ENCODE measurements at places on chromosomes 11 and 22.

GRCh38 chr22:35418088-35418487 is 18.1 kb downstream of the MCM5 start:
- no peak overlapping the region for H3K27ac ChIP-seq
- H3K27me3 ChIP-seq = no peaks in the 10 kb centered on the region
- H3K4me1 ChIP-seq = no peaks in the 10 kb centered on the region
- H3K36me3 ChIP-seq = no peaks in the 10 kb centered on the region
- ATAC-seq = no peak
- no peak overlapping the region for H3K4me3 ChIP-seq

DNA sequence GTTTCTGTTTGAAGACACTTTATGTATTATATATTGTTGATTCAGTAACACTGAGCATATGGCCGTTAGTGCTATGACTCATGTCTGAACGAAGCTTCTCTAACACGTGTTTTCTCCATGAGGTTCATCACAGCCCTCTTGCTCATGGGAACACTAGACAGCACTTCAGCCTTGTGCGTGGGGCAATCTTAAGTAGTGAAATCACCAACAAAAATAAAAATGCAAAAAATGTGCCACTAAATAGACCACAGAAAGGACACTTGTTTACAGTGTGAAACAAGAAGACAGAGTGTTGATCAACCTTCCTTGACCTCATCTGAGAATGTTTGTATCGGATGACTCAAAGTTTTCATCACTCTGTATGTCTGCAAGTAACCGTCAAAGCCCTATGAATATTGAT is 94.5 kb downstream of the FDX1 start:
- no peak overlapping the region for H3K4me3 ChIP-seq
- H3K36me3 ChIP-seq = no peaks in the 10 kb centered on the region
- H3K27me3 ChIP-seq = no peaks in the 10 kb centered on the region

GRCh38 chr11:111419641-111420327 is 40.7 kb upstream of the POU2AF1 start:
- ATAC-seq = no peak
- no peaks in the 10 kb centered on the region for H3K27me3 ChIP-seq
- H3K4me3 ChIP-seq = no peak overlapping the region
- no peak overlapping the region for H3K27ac ChIP-seq
- peaks cover 7% of the 10 kb centered on the region for H3K4me1 ChIP-seq

- no peak overlapping the region for H3K4me3 ChIP-seq
- H3K27ac ChIP-seq = no peak overlapping the region
- H3K27me3 ChIP-seq = no peaks in the 10 kb centered on the region
Observed at GRCh38 chr11:68107689-68108088, 13.5 kb downstream of the CHKA start.

- no peak for ATAC-seq
- no peaks in the 10 kb centered on the region for H3K4me1 ChIP-seq
- H3K4me3 ChIP-seq = no peak overlapping the region
Observed at GRCh38 chr11:111749646-111750045, 16.5 kb downstream of the PPP2R1B start.

GRCh38 chr11:102722821-102723220 is 1.9 kb downstream of the MMP8 start:
- H3K27ac ChIP-seq = no peak overlapping the region
- no peaks in the 10 kb centered on the region for H3K4me1 ChIP-seq
- no peaks in the 10 kb centered on the region for H3K27me3 ChIP-seq
- H3K4me3 ChIP-seq = no peak overlapping the region

- no peaks in the 10 kb centered on the region for H3K4me1 ChIP-seq
- no peak overlapping the region for H3K4me3 ChIP-seq
- ATAC-seq = no peak
- no peaks in the 10 kb centered on the region for H3K36me3 ChIP-seq
Observed at GRCh38 chr22:32692371-32692770, 109.1 kb upstream of the TIMP3 start.

DNA sequence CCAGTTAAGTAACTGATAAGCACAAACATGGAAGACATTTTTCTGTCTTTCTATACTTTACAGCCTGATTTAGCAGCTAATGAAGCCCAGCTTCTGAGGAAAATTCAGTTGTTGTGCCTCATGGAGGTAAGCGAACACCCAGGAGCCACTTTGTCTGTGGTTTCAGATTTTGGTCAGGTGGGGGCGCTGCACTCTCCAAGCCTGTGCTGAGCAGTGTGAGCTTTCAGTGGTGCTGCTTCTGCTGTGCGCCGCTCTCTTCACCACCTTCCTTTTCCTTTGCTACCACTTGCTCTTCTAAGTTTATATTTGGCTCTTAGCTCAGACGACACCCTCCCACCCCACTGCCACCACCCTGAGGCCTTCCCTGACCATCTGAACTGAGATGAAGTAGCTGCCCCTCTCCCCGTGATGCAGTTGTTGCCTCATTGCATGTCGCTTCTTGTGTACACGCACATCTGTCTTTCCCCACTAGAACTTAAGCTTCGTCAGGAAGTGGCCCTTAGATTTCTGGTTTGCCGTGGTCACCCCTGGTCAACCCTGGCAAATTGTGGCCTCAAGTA is 14.0 kb downstream of the PSMD13 start:
- peaks cover 82% of the 10 kb centered on the region for H3K36me3 ChIP-seq
- peak; percentile 73 for ATAC-seq
- no peak overlapping the region for H3K4me3 ChIP-seq
- H3K27me3 ChIP-seq = no peaks in the 10 kb centered on the region

- no peak overlapping the region for H3K27ac ChIP-seq
- no peak overlapping the region for H3K4me3 ChIP-seq
Observed at GRCh38 chr11:77660947-77661346, 23.4 kb upstream of the CLNS1A start.

GRCh38 chr22:29654420-29654819 is 51.0 kb downstream of the NF2 start:
- H3K27me3 ChIP-seq = no peaks in the 10 kb centered on the region
- H3K4me1 ChIP-seq = no peaks in the 10 kb centered on the region
- no peak overlapping the region for H3K4me3 ChIP-seq
- no peak overlapping the region for H3K27ac ChIP-seq
- no peaks in the 10 kb centered on the region for H3K36me3 ChIP-seq

DNA sequence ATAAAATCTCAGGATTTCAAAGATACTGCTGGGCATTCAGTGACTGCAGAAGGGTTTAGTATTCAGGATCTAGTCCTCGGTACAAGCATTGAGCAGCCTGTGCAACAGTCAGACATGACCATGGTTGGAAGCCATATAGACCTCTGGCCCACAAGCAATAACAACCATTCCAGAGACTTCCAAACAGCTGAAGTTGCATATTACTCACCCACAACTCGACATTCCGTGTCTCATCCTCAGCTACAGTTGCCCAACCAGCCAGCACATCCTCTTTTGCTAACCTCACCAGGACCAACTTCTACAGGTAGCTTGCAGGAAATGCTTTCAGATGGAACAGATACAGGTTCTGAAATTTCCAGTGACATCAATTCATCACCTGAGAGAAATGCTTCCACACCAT is 156.8 kb downstream of the C11orf91 start:
- H3K36me3 ChIP-seq = no peaks in the 10 kb centered on the region
- no peaks in the 10 kb centered on the region for H3K4me1 ChIP-seq
- H3K4me3 ChIP-seq = no peak overlapping the region
- H3K27me3 ChIP-seq = peaks cover 19% of the 10 kb centered on the region
- ATAC-seq = no peak
- H3K27ac ChIP-seq = no peak overlapping the region

GRCh38 chr11:130413405-130414106 is 14.9 kb downstream of the ADAMTS8 start:
- ATAC-seq = peak; percentile 58
- H3K36me3 ChIP-seq = peaks cover 8% of the 10 kb centered on the region
- no peak overlapping the region for H3K4me3 ChIP-seq
- no peaks in the 10 kb centered on the region for H3K27me3 ChIP-seq

- no peak for ATAC-seq
- no peak overlapping the region for H3K27ac ChIP-seq
- H3K27me3 ChIP-seq = no peaks in the 10 kb centered on the region
- H3K4me3 ChIP-seq = no peak overlapping the region
- no peaks in the 10 kb centered on the region for H3K36me3 ChIP-seq
Observed at GRCh38 chr11:108912581-108912980, 247.7 kb downstream of the DDX10 start.

DNA sequence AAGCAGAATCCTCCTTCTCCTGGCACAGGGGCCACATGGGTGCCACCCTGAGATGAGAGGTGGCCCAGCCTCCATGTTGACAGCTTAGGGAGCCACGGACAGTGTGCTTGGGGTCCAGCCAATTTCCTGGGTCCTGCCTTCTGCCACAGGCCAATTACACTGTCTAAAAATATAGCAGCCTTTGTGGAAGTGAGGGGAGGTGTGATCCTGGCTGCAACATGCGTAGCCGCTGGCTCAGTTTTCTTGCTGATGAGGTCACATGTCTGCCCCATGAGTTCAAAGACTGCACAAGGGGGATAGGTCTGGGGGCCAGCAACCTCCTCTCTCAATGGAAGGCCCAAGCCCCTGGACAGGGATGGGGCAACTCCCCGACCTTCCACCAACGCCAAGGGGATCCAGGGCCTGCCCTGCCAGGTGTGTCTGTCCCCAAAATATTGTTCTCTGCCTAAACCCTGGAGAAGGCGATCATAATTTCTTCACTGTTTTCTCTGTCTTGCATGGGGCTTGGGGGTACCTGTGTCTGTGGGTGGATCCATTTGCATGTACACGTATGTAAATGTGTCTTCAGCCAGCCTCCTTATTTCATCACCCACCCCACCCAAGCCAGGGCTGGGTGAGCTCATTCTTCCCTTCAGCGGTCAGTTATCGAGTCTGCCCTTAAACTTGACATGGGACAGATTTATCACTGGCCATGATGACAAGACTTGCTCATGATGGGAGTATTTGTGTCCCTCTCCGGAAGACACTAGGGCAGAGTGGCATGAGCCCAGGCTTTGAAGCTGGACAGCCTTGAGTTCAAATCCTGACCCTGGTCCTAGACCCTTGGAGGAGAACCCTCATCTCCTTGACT is 59.4 kb downstream of the OTOG start:
- no peaks in the 10 kb centered on the region for H3K36me3 ChIP-seq
- ATAC-seq = no peak
- H3K4me1 ChIP-seq = no peaks in the 10 kb centered on the region
- H3K27ac ChIP-seq = no peak overlapping the region
- peaks cover 12% of the 10 kb centered on the region for H3K27me3 ChIP-seq

GRCh38 chr11:61797263-61797944 is 4.7 kb downstream of the FEN1 start:
- ATAC-seq = peak; percentile 44
- peaks cover 29% of the 10 kb centered on the region for H3K4me1 ChIP-seq
- no peak overlapping the region for H3K4me3 ChIP-seq

GRCh38 chr11:59899532-59899931 is 20.9 kb downstream of the OOSP3 start:
- H3K36me3 ChIP-seq = no peaks in the 10 kb centered on the region
- H3K27me3 ChIP-seq = no peaks in the 10 kb centered on the region
- ATAC-seq = no peak
- no peak overlapping the region for H3K4me3 ChIP-seq
- no peak overlapping the region for H3K27ac ChIP-seq
- H3K4me1 ChIP-seq = no peaks in the 10 kb centered on the region

DNA sequence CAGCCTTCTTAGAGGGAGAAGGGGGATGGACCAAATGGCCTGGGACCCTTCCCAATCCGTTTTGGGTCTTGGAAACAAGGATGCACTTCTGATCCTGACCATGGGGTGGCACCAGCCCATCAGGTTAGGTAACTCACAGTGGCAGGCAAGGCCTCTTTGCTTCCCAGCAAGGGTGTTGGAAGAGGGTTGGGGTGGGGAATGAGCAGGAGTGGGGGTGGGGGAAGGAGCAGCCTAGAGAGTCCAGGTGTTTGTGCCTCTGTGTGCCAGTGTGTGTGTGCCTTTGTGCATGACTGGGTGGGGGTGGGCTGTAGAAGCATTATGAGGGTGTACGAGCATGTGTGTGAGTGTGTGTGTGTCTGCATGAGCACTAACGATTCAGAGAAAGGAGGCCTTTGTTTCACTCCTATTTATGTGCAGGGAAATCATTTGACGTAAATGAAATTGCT is 213.1 kb downstream of the INSC start:
- no peak overlapping the region for H3K27ac ChIP-seq
- no peak overlapping the region for H3K4me3 ChIP-seq
- peak; percentile 23 for ATAC-seq
- no peaks in the 10 kb centered on the region for H3K4me1 ChIP-seq

GRCh38 chr11:116136987-116137674 is 632.9 kb upstream of the CADM1 start:
- H3K4me3 ChIP-seq = no peak overlapping the region
- no peaks in the 10 kb centered on the region for H3K4me1 ChIP-seq
- H3K27me3 ChIP-seq = peaks cover 15% of the 10 kb centered on the region
- no peak for ATAC-seq
- no peaks in the 10 kb centered on the region for H3K36me3 ChIP-seq

- H3K4me1 ChIP-seq = peaks cover 2% of the 10 kb centered on the region
- peaks cover 18% of the 10 kb centered on the region for H3K27me3 ChIP-seq
- ATAC-seq = no peak
- no peaks in the 10 kb centered on the region for H3K36me3 ChIP-seq
- H3K27ac ChIP-seq = no peak overlapping the region
- H3K4me3 ChIP-seq = no peak overlapping the region
Observed at GRCh38 chr22:27493796-27494195, 307.8 kb downstream of the MN1 start.

- no peaks in the 10 kb centered on the region for H3K4me1 ChIP-seq
- H3K27ac ChIP-seq = no peak overlapping the region
- H3K4me3 ChIP-seq = no peak overlapping the region
- H3K27me3 ChIP-seq = no peaks in the 10 kb centered on the region
Observed at GRCh38 chr11:113578033-113578380, 102.8 kb upstream of the DRD2 start.

DNA sequence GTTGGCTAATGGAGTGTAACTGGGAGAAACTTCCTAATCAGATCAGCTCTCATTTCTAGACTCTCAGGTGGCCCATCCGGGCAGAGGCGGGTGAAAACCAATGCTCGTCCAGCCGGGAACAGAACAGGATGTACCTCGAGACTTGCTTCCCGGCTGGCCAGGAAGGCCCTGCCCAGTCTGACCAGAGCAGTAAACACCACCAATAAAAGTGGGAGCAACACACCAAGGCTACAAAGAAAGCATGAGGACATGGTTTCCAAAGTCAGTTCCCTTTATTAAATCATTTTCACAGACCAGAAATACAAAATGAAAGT is 940 bp upstream of the TNKS1BP1 start:
- peak overlapping the region; percentile 98 for H3K27ac ChIP-seq
- peak; percentile 33 for ATAC-seq
- no peaks in the 10 kb centered on the region for H3K36me3 ChIP-seq
- H3K27me3 ChIP-seq = no peaks in the 10 kb centered on the region

DNA sequence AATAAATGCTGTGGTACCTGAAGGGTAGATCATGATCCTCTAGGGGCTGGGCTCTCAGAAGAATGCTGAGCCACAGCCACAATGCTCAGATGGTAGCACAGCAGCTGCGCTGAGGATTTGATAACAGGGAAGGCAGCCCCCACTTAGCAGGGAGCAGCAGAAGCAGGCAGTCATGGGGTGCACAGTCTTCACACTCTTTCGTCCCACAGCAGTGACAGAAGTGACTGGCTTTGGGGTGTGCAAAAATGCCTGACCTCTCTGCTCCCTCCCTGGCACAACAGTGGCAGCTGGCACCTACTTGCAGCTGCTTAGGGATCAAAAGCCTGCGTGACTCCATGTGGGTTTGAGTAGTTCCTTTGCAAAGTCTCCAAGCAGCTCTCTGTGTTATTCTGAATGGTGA is 1349.8 kb upstream of the RAG2 start:
- no peak overlapping the region for H3K27ac ChIP-seq
- no peaks in the 10 kb centered on the region for H3K27me3 ChIP-seq
- no peak overlapping the region for H3K4me3 ChIP-seq
- no peak for ATAC-seq
- H3K36me3 ChIP-seq = no peaks in the 10 kb centered on the region

- H3K36me3 ChIP-seq = no peaks in the 10 kb centered on the region
- no peak for ATAC-seq
- no peaks in the 10 kb centered on the region for H3K4me1 ChIP-seq
- no peak overlapping the region for H3K27ac ChIP-seq
- H3K27me3 ChIP-seq = no peaks in the 10 kb centered on the region
- H3K4me3 ChIP-seq = no peak overlapping the region
Observed at GRCh38 chr11:63552921-63553320, 10.3 kb downstream of the PLAAT2 start.
